ENCODE measurements at places on chromosomes 4 and X.
A peak's percentile ranks its signal among the peaks of the same experiment; 100 is the strongest.

DNA sequence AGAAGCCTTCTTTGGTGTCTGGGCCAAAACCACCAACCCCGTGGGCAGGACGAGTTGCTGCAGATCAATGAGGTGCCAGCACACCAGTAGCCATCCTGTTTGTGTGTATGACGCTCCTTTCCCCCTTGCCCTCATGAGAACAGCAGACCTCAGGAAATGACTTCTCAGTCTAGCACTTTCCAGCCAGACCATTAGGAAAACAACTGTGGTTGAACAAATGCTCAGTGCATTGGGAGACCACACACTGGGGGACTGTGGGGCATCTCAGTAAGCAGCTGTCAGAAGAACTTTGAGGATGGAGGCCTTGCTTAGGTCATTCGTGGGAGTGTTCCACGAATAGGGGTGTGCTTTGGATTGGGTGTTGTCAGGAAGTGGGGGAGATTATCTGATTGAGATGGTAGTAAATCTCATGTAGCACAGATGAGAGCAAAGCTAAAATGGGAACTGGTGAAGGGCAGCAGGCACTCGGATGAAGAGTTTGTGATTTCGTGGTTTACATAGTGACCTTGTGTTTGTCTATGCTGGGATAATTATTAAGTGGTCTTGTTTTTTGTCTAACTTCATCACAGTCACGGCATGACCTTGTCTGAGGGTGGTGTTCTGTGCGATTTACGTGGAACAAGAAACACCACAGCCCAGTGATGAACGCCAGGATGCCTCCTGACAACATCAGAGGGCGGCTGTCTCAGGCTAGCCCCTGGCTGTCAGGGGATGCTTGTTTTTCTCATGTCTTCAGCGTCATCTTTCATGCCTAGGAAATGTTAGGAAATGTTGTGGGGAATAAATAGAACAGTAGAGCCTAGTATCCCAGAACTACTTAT lies 70.1 kb downstream of the USP46 start:
- peak; percentile 91 for DNase-seq

GRCh38 chrX:38347136-38347535 lies 5.3 kb upstream of the OTC start:
- DNase-seq = peak; percentile 58

- DNase-seq = no peak
Observed at GRCh38 chrX:9785944-9786797, at the start of gene SHROOM2. TSS of gene SHROOM2 (plus strand) at chrX:9786429. CDS start at chrX:9786546, 117 bp downstream.

- no peak for DNase-seq
Observed at GRCh38 chrX:100831219-100831946, 11.2 kb downstream of the CSTF2 start.

Measured in skeletal muscle cell (primary cell).